ENCODE measurements at places on chromosomes 6 and 20.
A peak's percentile ranks its signal among the peaks of the same experiment; 100 is the strongest.

DNA sequence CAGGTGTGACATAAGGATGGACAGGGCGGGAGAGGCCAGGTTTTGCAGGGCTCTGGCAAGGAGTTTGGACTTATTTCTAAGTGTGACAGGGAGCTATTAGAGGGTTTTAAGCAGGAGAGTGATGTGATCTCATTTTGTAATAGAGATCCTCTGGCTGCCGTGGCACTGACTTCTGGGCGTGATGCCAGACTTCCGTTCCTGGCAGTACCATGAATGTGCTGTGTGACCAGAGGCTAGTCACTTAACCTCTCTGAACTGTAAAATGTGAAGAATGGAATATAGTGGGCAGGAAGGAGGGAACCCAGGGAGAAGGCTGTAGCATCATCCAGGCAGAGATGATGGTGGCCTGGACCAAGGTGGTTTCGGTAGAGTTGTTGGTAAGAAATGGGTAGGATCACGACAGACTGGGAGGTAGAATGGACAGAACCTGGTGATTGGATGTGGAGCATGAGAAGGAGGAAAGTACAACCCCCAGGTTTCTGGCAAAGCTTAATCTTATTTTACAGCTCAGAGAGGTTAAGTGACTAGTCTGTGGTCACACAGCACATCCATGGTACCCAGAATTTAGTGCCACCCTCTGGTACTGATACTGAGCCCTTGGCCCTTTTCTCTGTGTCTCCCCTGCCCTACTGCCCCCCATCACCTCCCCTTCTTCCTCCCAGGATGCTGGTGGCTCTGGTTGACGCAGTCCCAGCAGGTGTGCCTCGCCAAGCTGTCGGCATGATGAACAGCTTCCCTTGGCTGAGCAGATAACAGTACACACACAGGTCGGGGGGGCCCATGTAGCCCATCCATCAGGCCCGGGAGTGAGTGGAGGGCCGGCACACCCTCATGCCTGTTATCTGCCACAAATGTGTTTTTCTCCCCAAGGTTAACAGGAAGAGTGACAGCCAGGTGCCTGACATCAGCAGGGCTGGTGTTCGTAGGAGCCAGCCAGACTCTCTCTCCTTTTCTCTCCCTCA is 52.9 kb upstream of the CTNNBL1 start:
- H3K27ac ChIP-seq: no peak overlapping the region
- no peaks in the 10 kb centered on the region for H3K4me1 ChIP-seq
- no peaks in the 10 kb centered on the region for H3K36me3 ChIP-seq
- no peak for DNase-seq

DNA sequence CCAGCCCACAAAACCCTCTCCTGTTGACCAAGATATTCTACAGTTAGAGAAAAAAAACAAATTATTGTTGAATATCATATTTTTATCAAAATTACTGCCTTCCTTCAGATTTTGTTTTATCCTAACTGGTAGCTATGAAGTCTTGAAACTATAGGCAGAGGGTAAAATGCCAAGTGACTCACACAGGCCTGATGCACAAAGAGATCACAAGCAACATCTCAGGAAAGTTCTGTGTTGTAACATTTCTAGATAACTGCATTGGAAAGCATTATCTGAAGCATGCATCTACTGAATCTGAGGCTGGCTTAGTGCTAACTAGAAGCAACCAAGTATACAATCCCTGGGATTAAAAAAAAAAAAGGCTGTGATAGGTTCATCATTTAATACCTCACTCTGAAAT is 134.2 kb downstream of the PKHD1 start:
- H3K4me1 ChIP-seq: no peaks in the 10 kb centered on the region
- H3K27ac ChIP-seq: no peak overlapping the region
- H3K36me3 ChIP-seq: no peaks in the 10 kb centered on the region
- no peak for DNase-seq
- H3K4me3 ChIP-seq: no peak overlapping the region
- peaks cover 3% of the 10 kb centered on the region for H3K27me3 ChIP-seq

- H3K4me3 ChIP-seq: no peak overlapping the region
- peaks cover 21% of the 10 kb centered on the region for H3K36me3 ChIP-seq
- H3K4me1 ChIP-seq: peaks cover 1% of the 10 kb centered on the region
- no peak overlapping the region for H3K27ac ChIP-seq
- H3K27me3 ChIP-seq: peaks cover 11% of the 10 kb centered on the region
These were observed 75.1 kb downstream of the CDC40 start for GRCh38 chr6:110255211-110255750.

- no peaks in the 10 kb centered on the region for H3K36me3 ChIP-seq
- peaks cover 46% of the 10 kb centered on the region for H3K4me1 ChIP-seq
- no peak overlapping the region for H3K27ac ChIP-seq
These were observed 74.4 kb downstream of the SH3BGRL2 start for GRCh38 chr6:79705456-79705995.

- no peak overlapping the region for H3K4me3 ChIP-seq
- H3K36me3 ChIP-seq: no peaks in the 10 kb centered on the region
- no peaks in the 10 kb centered on the region for H3K27me3 ChIP-seq
- H3K4me1 ChIP-seq: no peaks in the 10 kb centered on the region
- no peak overlapping the region for H3K27ac ChIP-seq
These were observed 117.3 kb downstream of the SMLR1 start for GRCh38 chr6:130944486-130944885.

DNA sequence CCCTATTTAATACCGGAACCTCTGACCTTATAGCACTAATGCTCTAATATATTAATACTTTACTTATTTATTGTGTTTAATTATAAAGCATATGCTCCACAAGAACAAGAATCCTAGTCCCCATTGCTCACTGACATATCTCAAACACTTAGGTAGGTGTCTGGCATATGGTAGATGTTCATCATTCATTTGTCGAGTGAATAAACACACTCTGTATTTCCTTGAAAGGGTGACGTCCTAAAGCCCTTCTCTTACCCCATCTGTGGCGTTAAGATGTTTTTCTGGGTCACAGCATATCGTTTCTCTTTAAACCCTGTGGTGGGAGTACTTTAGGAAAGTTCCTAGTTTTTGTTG is 45.3 kb downstream of the NCOA3 start:
- H3K27me3 ChIP-seq: no peaks in the 10 kb centered on the region
- no peak overlapping the region for H3K27ac ChIP-seq
- no peak for DNase-seq
- H3K4me1 ChIP-seq: peaks cover 29% of the 10 kb centered on the region

- no peaks in the 10 kb centered on the region for H3K36me3 ChIP-seq
- no peaks in the 10 kb centered on the region for H3K27me3 ChIP-seq
- DNase-seq: no peak
- no peaks in the 10 kb centered on the region for H3K4me1 ChIP-seq
- H3K27ac ChIP-seq: no peak overlapping the region
- no peak overlapping the region for H3K4me3 ChIP-seq
These were observed 400.8 kb downstream of the SMOC2 start for GRCh38 chr6:168841609-168842278.

DNA sequence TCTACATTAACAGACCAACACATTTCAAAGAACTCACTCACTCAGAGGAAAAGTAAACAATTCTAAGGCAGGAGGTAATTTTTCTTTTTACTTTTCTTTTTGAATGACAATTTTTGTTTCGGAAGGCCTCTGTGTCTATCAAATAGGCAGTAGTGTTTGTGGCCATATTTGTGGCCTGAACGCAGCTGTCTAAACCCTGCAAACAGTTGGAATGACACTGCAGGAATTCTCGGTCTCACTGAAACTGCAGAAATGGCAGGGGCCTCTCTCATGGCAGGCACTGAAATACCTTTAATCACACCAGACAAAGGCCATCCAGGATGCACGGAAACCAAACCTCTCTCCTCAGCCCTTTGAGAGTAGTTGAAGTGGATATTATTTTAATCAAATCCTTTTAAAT is 30.4 kb downstream of the FYN start:
- H3K27ac ChIP-seq: no peak overlapping the region
- H3K4me1 ChIP-seq: peaks cover 37% of the 10 kb centered on the region
- peaks cover 10% of the 10 kb centered on the region for H3K36me3 ChIP-seq
- DNase-seq: no peak
- H3K27me3 ChIP-seq: no peaks in the 10 kb centered on the region
- no peak overlapping the region for H3K4me3 ChIP-seq

DNA sequence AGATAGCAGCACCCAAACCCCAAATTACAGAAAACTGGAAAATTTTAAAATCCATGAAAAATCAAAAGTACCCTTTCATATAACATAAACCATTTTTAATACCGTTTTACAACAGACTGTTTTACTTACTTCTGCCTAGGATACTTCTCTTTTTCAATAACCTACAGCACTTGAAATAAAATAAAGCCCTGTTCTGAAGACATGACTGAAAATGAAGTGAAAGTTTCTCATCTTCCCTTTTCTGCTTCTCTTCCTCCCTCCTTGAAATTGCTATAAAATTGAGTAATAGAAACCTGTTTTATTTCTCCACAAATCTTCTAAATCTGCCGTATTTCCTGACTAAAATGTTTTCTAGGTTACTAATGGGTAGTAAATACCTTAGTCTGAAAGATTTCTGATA is 20.3 kb downstream of the MMS22L start:
- H3K36me3 ChIP-seq: peaks cover 23% of the 10 kb centered on the region
- DNase-seq: no peak
- H3K4me1 ChIP-seq: no peaks in the 10 kb centered on the region
- no peak overlapping the region for H3K4me3 ChIP-seq
- H3K27me3 ChIP-seq: no peaks in the 10 kb centered on the region
- no peak overlapping the region for H3K27ac ChIP-seq

DNA sequence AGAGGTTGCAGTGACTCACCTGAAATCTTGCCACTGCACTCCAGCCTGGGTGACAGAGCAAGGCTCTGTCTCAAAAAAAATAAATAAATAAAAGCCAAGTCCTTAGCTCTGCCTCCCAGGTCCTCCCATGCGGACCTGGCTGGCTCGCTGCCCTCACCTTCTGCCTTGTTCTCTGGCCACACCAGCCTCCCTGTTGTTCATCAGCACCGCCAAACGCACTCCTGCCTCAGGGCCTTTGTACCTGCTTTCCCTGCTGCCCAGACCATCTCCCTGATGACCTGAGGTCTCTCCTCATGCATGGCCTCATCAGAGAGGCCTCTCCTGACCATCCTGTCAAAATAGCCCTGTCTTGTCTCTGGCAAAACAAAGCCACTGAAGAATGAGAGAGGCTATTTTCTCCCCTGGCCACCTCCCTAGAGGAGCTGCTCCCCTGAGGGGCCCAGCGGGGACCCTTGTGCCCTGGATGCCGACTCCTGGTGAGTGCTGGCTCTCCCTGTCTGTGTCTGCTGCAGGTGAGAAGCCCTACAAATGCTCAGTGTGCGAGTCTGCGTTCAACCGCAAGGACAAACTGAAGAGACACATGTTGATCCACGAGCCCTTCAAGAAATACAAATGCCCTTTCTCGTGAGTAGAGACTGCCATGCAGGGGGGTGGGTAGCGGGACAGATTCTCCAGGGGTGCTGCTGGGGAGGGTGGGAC is 22.6 kb upstream of the CHMP4B start:
- peaks cover 8% of the 10 kb centered on the region for H3K4me1 ChIP-seq
- H3K27me3 ChIP-seq: no peaks in the 10 kb centered on the region
- peaks cover 2% of the 10 kb centered on the region for H3K36me3 ChIP-seq
- no peak overlapping the region for H3K27ac ChIP-seq

- H3K4me1 ChIP-seq: peaks cover 14% of the 10 kb centered on the region
- no peak overlapping the region for H3K27ac ChIP-seq
- H3K27me3 ChIP-seq: peaks cover 2% of the 10 kb centered on the region
- no peak for DNase-seq
These were observed 196.1 kb downstream of the DLL1 start for GRCh38 chr6:170094686-170095272.

DNA sequence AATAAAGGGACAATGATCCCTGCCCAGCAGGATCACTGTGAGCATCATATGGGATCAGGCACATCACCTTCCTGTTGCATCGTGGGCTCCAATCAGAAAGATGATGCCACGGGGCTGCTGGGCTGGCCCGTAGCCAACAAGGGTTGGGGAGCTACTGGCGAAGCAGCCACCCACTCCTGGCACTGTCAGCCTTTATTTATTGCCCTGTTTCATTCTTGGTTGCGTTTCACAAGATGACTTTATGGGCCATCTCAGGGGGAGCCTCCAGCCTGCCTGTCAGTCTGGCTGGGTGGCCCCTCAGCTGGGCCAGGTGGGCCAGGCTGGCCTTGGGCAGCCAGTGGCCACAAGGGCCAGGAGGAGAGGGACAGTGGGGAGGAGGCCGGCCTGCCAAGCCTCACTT is 17.3 kb downstream of the VSTM2L start:
- DNase-seq: no peak
- H3K4me3 ChIP-seq: no peak overlapping the region
- no peak overlapping the region for H3K27ac ChIP-seq
- H3K36me3 ChIP-seq: no peaks in the 10 kb centered on the region
- no peaks in the 10 kb centered on the region for H3K27me3 ChIP-seq

DNA sequence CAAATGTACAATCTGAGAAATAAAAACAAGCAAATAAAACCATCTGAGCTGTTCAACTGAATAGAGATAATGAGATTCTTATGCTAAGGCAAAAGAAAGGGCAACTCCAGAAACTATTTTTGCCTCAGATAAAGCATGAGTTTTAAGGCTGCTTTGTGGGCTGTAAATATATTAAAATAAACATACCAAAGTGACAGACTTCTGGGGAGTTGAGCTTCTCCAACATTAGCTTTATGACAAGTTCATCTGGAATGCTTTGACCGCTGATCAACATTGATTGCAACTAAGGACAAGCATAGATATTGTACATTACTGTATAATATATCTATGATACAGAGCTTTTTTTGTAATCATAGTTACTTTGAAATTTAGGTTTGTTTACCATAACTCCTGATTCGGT is 19.3 kb downstream of the AK9 start:
- H3K4me1 ChIP-seq: no peaks in the 10 kb centered on the region
- no peak for DNase-seq
- peaks cover 22% of the 10 kb centered on the region for H3K36me3 ChIP-seq
- no peak overlapping the region for H3K27ac ChIP-seq
- H3K27me3 ChIP-seq: no peaks in the 10 kb centered on the region
- H3K4me3 ChIP-seq: no peak overlapping the region

DNA sequence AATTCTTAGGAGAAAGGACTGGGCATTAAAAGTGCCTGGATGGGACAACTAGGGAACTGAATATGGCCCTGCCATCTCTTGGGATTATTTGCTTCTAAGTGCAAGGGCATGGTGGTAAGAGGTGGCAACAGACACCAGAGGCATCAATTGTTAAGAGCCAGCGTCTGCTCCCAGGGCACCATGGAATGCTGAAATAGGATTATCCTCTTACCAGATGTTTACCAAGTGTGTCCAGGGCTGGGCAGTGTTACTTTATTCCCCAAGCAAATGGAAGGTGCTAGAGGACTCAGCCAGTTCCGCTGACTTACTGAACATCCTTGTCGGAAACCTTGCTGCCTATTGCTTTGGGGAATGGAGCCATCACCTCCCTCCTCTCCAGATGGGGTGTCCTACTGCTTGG is 273.6 kb upstream of the SUPT3H start:
- H3K27ac ChIP-seq: no peak overlapping the region
- H3K4me1 ChIP-seq: peaks cover 15% of the 10 kb centered on the region
- no peak overlapping the region for H3K4me3 ChIP-seq
- H3K27me3 ChIP-seq: peaks cover 4% of the 10 kb centered on the region
- no peak for DNase-seq

GRCh38 chr6:170003451-170004160 is 252.2 kb downstream of the ERMARD start:
- H3K27me3 ChIP-seq: no peaks in the 10 kb centered on the region
- H3K4me3 ChIP-seq: no peak overlapping the region
- H3K36me3 ChIP-seq: no peaks in the 10 kb centered on the region
- H3K27ac ChIP-seq: no peak overlapping the region
- peaks cover 5% of the 10 kb centered on the region for H3K4me1 ChIP-seq

- no peak overlapping the region for H3K4me3 ChIP-seq
- H3K4me1 ChIP-seq: peaks cover 53% of the 10 kb centered on the region
- H3K27ac ChIP-seq: peak overlapping the region; percentile 64
- no peaks in the 10 kb centered on the region for H3K36me3 ChIP-seq
These were observed 33.7 kb downstream of the GJA10 start for GRCh38 chr6:89927791-89928550.

- H3K27ac ChIP-seq: no peak overlapping the region
- H3K36me3 ChIP-seq: peaks cover 13% of the 10 kb centered on the region
- no peak overlapping the region for H3K4me3 ChIP-seq
- DNase-seq: no peak
These were observed 166.6 kb upstream of the AKAP12 start for GRCh38 chr6:151073146-151073545.
